ENCODE measurements at places on chromosomes 7 and 10. TPM values are rescaled to one million over a fixed set of nuclear protein-coding genes. Genes with fewer than 3 reads are reported as not detected.

DNA sequence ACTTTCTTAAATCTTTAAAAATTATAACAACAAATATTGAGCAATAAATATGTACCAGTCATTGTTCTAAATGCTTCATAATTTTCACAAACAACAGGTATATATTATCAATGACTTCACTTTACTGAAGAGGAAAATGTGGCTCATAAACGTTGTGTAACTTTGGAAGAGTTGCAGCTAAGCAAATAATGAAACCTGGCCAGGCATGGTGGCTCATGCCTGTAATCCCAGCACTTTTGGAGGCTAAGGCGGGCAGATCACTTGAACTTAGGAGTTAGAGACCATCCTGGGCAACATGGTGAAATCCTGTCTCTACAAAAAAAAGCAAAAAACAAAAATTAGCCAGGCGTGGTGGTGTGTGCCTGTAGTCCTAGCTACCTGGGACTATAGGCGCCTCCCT, 71.9 kb upstream of the AMPH start:
- DNase-seq = no peak

DNA sequence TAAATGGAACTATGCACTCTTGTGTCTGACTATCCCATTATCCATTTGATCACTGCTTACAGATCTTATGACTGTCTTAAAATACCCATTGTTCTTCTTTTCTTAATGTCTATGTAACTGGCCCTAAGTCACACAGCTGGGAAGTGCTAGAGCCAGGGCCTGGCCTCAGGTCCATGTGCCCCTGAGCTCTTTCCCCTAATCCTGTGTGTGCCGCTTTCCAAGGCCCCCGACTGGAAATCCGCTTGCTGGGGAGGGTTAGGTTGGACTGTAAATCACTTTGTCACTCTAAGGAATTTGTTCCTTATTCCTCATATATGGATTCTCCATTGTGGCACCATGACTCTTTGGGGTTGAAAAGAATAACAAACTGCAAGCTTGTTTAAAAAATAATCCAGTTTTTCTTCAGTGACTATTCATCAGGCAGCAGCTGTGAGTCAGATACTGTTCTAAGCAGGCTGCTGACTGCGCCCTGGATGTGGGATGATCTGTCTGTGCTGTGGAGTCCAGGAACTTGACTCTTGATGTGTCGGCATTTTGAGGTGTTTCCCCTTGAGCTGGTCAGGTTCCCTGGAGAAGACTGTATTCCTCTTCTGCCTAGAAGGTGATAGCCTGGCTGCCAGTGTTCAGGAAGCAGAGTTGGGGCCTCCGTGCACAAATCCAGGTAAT, 236.3 kb downstream of the SDK1 start:
- no peak for DNase-seq

DNA sequence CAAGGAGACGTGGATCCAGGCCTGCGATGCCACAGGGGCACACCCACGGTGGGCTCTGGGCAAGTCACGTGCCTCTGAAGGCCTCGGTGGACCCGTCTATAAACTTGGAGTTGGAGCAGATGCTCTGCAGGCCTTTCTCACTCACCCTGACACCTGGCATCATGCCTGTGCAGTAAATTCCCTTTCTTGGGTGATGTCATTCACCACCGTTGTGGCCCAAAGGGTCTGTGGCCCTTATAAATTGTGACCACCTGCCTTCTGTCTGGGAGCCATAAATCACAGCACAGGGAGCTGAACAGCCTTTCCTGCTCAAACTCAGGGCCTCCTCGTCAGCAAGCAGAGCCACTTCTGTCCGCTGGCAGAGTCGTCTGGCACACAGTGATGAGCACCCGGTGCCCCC, 52.2 kb downstream of the GPAM start:
- DNase-seq = no peak

DNA sequence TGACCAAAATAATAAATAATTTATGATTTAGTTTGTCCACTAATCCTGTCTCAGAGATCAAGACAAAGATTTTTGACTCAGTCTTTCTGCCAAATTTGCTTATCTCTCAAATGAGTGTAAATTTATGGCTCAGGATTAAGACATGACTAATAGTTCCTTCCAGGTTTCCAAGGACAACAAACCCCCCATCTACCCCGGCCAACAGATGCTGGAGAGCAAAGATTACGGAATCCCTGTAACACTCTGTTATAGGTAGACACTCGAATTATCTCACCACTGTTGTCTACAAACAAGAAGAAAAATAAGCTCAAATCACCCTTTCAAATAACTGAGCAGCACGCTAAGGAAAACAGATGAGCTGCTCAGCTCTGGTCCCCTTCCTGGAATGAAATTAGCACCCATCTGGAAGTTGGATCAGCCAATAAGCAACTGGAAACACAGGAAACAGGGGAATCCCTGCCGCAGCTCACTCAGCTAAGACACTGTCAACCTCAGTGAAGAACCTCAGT, 56.8 kb upstream of the SVIL start:
- no peak for DNase-seq

GRCh38 chr7:135215698-135216097, 4.4 kb upstream of the WDR91 start:
- no peak for DNase-seq

Gene DDX56
- total RNA-seq = 114 TPM

DNA sequence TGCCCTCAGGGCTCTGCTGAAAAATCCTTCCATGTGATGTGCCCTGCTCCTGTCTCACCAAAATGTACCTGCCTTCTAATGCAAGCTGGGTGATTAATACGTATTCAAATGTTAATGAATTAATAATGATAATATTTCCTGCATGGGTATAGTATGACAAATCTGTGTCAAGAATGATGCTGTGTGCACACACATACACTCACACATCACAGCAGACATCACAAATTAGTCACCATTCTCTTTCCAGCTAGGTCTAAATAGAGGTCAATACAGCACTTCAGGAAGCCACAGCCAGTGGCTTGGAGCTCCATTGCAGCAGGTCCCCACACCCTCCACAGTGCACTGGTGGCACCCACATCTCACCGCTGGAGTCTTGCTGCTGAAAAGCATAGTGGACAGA, 681.2 kb upstream of the NRP1 start:
- no peak for DNase-seq

DNA sequence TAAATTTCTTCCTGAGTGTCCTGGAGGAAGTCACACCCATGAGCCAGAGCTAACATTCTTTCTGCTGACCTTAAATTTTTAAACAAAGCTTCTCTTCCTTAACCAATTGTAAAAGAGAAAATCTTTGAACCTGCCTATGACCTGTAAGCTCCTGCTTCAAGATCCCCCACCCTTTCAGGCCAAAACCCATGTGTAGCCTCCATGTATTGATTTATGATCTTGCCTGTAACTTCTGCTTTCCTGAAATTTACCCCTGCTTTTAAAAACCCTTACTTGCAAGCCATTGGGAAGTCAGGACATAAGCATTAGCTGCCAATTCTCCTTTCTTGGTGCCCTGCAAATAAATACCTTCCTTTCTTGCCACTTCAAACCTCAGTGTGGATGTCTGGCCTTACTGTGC, 68.5 kb upstream of the HECTD2 start:
- DNase-seq = no peak

- DNase-seq = no peak
Measured at GRCh38 chr7:125406111-125406510, 476.5 kb upstream of the POT1 start.
